ENCODE measurements at places on chromosomes 11 and 22. TPM values are rescaled to one million over a fixed set of nuclear protein-coding genes. Genes with fewer than 3 reads are reported as not detected.

- no peak for DNase-seq
Measured at GRCh38 chr11:70359451-70360205, 38.7 kb upstream of the CTTN start.

DNA sequence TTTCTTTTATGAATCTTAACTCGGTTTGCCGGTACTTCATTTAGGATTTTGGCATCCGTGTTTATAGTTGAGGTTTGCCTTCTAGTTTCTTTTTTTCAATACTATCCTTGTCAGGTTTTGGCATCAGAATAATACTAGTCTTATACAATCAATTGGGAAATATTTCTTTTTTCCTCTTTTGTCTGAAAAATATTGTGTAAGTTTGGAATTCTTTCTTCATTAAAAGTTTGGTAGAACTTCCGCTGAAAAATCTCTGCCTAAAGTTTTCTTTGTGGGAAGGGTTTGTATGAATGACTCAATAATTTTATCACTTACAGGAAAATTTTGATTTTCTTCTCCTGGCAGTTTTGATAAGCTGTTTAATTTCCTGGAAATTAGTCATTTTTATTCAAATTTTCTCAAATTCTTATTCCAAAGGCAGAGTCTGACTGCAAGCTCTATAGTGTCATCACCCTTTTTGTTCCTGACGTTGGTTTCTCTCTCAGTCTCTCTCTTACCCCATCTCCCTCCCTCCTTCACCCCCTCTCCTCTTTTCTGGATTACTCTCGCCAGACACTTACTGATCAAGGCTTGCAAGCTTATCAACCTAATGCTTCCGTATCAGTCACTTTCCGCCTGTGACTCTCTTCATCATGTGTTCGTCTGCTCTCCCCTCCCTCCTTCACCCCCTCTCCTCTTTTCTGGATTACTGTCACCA lies 555.7 kb downstream of the TBC1D22A start:
- no peak for DNase-seq

GRCh38 chr11:130894322-130895025 lies 21.8 kb downstream of the SNX19 start:
- peak; percentile 83 for DNase-seq

DNA sequence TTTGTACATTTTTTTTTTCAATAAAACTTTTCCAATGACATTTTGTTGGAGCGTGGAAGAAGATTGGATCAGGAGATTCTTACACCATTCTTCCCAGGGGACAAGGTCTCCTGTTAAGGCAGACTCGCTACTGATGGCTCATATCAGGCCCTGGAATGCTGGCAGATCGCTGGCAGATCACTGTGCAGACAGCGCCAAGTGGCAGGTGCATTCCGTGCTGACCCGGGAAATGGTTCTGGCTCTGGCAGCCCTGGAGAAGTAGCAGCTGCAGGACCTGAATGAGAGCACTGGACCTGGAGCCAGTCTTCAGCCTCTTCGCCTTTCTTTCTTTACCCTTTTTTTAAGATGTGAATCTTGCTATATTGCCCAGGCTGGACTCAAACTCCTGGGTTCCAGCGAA lies 10.7 kb downstream of the SERPINH1 start:
- no peak for DNase-seq

Gene IL17RA
- total RNA-seq: 12.8 TPM

DNA sequence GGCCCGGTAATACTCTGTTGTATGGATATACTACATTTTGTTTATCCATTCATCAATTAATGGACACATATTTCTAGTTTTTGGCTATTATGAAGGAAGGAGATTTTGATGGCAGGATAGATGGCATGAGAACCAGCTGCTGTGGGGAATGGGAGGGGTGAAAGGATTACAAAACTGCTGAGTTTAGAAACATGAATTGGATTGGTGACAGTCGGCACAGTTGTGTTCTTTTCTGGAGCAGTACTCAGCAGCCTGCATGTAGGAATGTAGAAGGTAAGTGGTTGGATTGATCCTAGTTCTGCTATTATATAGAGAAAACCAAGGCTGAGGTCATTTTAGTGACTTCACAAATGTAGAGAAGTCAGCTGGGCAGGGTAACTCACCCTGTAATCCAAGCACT lies 7.1 kb downstream of the PAAF1 start:
- DNase-seq: no peak

- DNase-seq: no peak
Measured at GRCh38 chr11:78149646-78150045, 10.2 kb upstream of the ALG8 start.

DNA sequence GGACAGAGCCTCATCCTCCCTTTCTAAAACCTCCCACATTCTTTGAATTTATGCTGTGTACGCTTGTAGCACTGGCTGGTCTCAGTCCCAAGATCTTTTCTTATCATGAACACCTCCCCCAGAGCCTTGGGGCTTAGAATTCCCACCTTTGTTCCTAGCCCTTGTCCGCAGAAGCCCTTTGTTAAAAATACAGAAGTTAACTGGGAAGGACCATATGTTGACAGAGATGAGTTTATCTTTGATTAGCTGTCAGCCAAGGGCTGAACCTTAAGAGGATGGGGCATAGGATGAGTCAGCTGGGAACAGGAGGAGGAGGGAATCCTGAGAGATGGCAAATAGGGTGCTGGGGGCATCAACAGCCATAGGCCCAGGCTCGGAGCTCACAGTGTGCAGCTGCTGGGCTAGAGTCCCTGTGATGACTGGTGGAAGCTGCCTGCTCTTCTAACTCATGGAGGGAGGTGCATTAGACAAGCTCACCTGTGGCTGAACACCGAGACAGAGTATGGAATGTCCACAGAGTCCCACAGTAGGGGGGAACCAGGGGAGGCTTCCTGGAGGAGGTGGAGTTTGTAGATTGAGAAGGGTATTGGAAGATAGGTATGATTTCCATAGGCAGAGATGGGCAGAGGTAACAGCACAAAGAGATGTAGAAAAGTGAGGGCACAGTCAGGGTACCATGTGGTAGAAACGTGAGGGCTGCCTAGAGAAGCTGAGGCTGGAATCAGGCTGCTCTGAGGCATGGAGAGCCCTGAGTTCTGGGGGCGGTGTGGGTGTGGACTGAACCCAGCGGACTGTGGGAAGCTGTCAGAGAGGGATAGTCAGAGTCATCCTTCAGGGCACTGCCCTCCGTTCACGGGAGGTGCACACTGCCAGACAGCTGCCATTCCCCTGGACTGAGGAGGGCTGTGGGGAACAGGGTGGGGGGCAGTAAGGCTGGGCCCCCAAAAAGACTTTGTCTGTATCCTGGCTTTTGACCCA lies 9.9 kb downstream of the MICAL2 start:
- peak; percentile 80 for DNase-seq

- no peak for DNase-seq
Measured at GRCh38 chr11:29312812-29313211, 704.0 kb downstream of the KCNA4 start.

DNA sequence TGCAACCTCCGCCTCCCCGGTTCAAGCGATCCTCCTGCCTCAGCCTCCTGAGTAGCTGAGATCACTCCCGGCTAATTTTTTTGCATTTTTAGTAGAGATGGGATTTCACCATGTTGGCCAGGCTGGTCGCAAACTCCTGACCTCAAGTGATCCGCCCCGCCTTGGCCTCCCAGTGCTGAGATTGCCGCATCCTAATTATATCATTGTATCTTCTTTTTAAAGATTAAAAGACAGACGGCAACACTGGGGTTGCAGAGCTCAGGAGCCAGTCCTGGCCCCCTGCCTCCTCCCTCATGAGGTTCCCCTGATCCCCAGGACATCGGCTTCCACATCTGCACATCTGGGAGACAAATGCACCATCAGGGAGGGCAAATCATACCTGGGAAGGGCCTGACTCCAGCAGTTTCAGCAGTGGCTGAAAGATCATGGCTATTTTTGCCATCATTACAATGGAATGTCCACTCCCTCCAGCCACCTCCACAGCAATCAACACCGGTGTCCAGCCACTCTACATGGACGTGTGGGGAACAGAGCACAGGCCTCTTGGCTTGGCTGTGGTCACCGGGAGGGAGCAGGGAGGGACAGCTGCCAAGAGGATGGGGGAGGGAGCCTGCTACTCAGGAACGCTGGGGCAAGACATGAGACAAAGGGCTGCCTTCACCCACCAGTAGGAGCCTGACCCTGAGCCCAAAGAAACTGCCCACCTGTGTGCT lies 9.2 kb upstream of the CELSR1 start:
- peak; percentile 91 for DNase-seq

DNA sequence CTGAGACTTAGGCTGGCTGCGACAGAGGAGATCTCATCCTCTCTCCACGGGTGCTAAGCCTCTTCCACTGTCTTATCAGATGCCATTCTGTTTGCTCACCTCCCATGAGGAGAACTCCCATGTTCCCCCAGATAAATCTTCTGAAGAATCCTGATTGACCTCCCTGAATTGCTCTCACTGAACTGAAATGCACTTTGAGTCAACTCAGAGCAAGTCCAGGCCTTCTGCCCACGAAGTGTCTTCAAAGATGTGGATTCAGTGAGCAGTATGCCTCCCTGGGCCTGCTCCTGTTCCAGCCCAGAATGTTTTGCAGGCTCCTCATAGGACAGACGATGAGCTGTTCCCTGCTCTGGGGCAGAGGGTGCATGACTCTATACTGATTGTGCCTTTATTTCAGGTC lies 17.4 kb downstream of the TUB start:
- peak; percentile 11 for DNase-seq

DNA sequence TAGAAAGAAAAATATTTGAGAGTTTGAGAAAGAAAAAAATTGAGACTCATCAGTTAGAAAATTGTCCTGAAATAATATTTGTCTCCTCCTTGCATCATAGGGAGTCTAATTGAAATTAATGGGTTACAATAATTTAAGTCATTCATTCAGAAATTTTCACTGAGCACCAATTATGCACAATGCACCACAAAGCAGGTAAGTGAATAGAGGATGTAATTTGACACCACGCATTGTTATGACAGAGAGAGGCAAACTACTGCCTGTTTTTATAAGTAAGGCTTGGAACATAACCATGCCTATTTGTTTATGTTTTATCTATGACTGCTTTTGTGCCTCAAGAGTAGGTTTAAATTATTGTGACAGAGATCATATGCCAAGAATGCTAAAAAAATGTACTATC lies 537.9 kb upstream of the FAT3 start:
- DNase-seq: no peak

DNA sequence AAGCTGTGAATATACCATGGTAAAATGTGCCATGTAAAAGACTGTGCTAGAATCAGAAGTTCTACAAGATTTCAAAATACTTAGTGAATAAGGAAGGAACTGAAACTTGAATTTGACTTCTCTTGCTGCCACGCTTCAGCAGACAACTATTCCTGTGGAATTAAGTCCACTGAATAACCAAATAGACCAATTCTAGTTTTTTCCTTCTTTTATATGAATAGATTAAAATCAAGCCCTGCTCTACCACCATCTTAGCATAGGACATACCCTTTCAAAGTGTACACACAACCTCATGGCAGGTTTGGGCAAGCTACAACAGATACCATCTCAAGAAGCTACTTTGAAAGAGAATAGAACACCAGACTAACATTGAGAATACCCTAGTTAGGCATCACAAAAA lies 23.4 kb upstream of the CLNS1A start:
- DNase-seq: no peak

DNA sequence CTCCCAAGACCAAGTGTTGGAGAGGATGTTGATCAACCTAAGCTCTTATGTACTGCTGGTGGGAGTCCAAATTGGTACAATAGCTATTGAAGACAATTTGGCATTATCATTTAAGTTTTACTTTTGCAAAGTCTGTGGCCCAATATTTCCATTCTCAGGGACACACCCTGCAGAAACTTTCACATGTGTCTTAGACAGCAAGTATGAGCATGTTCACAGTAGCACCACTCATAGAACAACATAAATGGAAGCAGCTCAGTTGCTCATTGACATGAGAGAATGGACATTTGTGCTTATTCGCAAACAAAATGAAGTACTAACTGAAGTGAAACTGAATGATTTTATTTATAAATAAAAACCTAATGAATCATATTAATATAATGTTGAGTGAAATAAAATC lies 135.5 kb downstream of the NOX4 start:
- no peak for DNase-seq

DNA sequence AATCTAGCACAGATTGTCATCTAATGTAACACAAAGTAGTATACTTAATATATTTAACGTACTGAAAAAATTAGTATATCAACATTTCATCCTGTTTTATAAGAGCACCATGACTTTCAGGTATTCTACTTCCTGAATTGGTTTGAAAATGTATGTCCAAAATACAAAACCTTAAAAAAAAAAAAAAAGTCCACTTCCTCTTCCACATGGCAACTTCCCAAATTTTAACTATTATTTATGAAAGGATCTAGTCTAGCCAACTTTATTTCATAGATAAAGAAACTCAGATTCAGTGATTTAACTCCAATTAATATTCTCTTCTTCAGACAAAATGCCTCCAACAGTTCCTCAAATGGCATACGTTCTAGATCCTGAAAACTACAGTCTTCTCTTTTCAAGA lies 44.0 kb downstream of the PIK3C2A start:
- DNase-seq: no peak

- DNase-seq: no peak
Measured at GRCh38 chr11:17752144-17752543, 17.6 kb downstream of the KCNC1 start.

- no peak for DNase-seq
Measured at GRCh38 chr11:96257972-96258934, 84.7 kb downstream of the MAML2 start.

DNA sequence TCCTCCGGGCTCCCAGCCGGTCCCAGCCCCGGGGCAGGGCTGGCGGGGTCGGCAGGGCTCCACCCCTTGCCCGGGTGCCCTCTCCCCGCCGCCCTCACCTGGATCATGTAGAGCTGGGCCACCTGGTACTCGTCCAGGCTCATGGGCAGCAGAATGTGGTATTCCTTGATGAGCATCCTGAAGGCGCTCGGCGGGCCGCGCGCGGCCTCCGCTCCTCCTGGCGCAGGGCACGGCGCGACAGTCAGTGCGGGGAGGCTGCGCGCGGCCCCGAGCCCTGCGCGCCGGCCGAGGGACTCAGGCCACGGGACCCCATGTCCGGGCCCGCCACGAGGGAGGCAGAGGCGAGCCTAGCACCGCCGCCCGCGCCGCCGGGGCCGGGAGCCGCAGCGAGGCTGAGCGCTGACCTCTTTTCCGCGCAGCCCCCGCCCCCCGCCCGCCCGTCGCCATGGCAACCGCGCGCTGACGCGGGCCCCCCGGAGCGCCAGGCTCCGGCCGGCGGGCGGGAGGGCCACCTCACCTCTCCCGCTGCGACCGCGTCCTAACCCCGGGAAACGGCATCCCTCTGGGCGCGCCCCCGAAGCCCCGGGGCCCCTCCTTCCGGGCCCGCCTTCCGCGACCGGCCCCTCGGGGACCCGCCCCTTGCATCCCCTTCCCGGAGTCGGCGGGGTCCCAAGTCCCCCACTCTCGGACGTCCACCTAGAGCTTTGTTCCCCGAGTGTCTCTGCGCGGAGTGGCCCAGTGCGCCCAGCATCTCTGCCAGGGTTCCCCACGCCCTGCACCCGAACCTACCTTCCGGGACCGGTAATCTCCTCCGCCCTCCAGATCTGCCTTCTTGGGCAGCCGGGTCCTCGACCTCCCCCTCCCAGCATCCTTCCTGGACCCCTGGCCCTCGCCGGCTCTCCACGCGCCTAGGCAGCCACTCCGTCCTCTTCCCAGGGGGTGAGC lies 886 bp downstream of the PITPNM1 start:
- DNase-seq: no peak

Gene OR8D1
- total RNA-seq: not detected
